Naive thymus-derived CD8-positive, alpha-beta T cell (primary cell): ENCODE measurements at places on chromosomes 3 and 15.

DNA sequence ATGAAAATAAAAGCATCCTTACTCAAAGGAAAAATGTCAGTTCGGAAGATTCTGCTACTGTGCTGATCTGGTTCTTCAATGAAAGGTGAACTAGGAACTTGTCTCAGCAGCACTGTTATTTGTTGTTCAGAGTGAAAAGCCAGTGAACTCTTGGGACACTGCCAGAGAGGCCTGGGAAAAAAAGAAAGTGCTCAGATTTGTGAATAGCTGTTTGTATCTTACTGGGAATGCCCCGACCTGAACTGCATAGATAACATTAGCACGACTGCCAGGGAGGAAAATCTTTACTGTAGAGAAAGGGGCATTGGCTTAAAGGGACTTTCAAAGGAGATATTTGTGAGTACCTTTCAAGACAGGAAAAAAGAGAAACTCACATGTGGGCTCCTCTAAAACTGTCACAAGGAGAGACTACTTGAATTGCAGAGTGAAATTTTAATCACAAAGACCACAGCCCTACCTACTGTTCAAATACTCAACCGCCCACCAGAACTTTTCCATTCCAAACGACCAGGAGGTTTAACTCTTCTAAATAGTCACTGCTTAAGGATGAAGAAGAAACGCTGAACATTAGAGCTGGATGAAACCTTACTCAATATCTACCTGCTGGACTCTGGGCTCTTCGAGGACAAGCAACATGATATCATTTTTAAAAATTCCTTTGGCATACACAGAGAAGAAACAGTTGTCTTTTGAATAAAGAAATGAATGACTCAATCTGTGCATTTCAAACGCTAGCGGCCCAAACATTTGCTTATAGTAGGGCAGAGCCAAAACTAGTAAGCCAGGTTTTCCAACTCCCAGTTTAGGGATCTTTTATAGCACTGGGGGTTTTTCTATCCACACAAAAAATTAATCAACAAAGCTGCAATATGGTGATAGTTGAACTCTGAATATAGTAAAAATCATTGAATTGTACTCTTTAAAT lies 13.4 kb downstream of the TAMM41 start:
- no peaks in the 10 kb centered on the region for H3K27me3 ChIP-seq
- no peak overlapping the region for H3K4me3 ChIP-seq
- peaks cover 4% of the 10 kb centered on the region for H3K4me1 ChIP-seq
- H3K27ac ChIP-seq: no peak overlapping the region

- H3K4me3 ChIP-seq: no peak overlapping the region
- H3K4me1 ChIP-seq: no peaks in the 10 kb centered on the region
- no peak for DNase-seq
Measured at GRCh38 chr3:48571938-48572337, 8.4 kb upstream of the UCN2 start.

- DNase-seq: no peak
- peaks cover 11% of the 10 kb centered on the region for H3K27me3 ChIP-seq
- H3K4me1 ChIP-seq: no peaks in the 10 kb centered on the region
- H3K4me3 ChIP-seq: no peak overlapping the region
- no peak overlapping the region for H3K27ac ChIP-seq
Measured at GRCh38 chr15:80604583-80605575, 90.2 kb upstream of the ABHD17C start.

GRCh38 chr3:186653984-186654383 lies 11.8 kb upstream of the HRG start:
- no peaks in the 10 kb centered on the region for H3K36me3 ChIP-seq
- no peak overlapping the region for H3K27ac ChIP-seq
- no peaks in the 10 kb centered on the region for H3K4me1 ChIP-seq
- no peak overlapping the region for H3K4me3 ChIP-seq

- peaks cover 14% of the 10 kb centered on the region for H3K4me1 ChIP-seq
- H3K27ac ChIP-seq: no peak overlapping the region
- peaks cover 27% of the 10 kb centered on the region for H3K27me3 ChIP-seq
- DNase-seq: no peak
- H3K4me3 ChIP-seq: no peak overlapping the region
Measured at GRCh38 chr15:72968531-72968922, 83.7 kb upstream of the NEO1 start.

DNA sequence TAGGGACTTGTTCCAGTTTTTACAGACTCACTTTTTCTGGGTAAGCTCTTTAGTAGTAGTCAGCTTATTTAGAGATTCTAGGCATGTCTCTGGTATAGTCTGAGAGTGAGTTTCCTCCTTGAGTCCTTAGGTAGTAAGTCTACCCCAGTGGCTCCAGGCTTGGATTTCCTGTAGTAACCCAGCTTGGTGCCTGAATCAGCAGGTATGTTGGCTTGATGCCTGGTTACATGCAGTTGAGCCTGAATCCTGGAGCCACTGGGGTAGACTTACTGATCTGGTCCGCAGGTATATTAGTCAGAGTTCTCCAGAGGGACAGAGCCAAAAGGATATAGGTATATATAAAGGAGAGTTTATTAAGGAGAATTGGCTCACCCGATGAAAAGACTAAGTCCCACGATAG lies 85.8 kb upstream of the RBMS3 start:
- no peaks in the 10 kb centered on the region for H3K4me1 ChIP-seq
- H3K4me3 ChIP-seq: no peak overlapping the region
- DNase-seq: no peak
- no peaks in the 10 kb centered on the region for H3K27me3 ChIP-seq
- H3K27ac ChIP-seq: no peak overlapping the region

- H3K4me1 ChIP-seq: no peaks in the 10 kb centered on the region
- no peak overlapping the region for H3K27ac ChIP-seq
- no peaks in the 10 kb centered on the region for H3K36me3 ChIP-seq
- DNase-seq: no peak
Measured at GRCh38 chr3:174358252-174358651, 500.9 kb upstream of the NAALADL2 start.

- H3K36me3 ChIP-seq: no peaks in the 10 kb centered on the region
- H3K4me1 ChIP-seq: peaks cover 59% of the 10 kb centered on the region
- H3K27ac ChIP-seq: no peak overlapping the region
- DNase-seq: no peak
- no peaks in the 10 kb centered on the region for H3K27me3 ChIP-seq
Measured at GRCh38 chr15:57053470-57053869, 135.0 kb downstream of the TCF12 start.

- DNase-seq: no peak
- no peak overlapping the region for H3K4me3 ChIP-seq
- no peaks in the 10 kb centered on the region for H3K27me3 ChIP-seq
- peaks cover 4% of the 10 kb centered on the region for H3K36me3 ChIP-seq
- H3K4me1 ChIP-seq: peaks cover 75% of the 10 kb centered on the region
Measured at GRCh38 chr15:85492406-85492805, 112.0 kb downstream of the AKAP13 start.

GRCh38 chr3:28835751-28836150 lies 445.1 kb upstream of the RBMS3 start:
- H3K27me3 ChIP-seq: peaks cover 2% of the 10 kb centered on the region
- no peak overlapping the region for H3K27ac ChIP-seq
- no peaks in the 10 kb centered on the region for H3K4me1 ChIP-seq

DNA sequence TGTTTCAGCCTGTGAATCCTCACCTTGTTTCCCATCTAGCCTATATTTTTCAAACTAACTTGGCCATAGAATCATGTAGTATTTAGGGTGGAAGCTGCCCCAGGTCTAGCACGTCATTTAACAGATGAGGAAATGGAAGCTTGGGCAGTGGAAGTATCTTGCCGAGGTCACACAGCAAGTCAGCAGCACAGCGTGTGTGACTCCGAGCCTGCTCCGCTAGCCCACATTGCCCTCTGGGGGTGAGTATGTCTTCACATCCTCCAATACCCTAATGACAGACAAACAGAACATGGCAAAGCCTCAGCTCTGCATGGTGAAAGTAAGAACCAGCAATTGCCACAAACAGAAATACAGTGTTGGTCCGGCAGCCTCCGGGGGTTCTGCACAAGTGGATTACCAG lies 2.2 kb upstream of the CCR5 start:
- no peaks in the 10 kb centered on the region for H3K36me3 ChIP-seq
- peak overlapping the region; percentile 19 for H3K4me3 ChIP-seq
- peaks cover 1% of the 10 kb centered on the region for H3K27me3 ChIP-seq
- H3K27ac ChIP-seq: peak overlapping the region; percentile 25
- H3K4me1 ChIP-seq: peaks cover 24% of the 10 kb centered on the region
- DNase-seq: peak; percentile 23

DNA sequence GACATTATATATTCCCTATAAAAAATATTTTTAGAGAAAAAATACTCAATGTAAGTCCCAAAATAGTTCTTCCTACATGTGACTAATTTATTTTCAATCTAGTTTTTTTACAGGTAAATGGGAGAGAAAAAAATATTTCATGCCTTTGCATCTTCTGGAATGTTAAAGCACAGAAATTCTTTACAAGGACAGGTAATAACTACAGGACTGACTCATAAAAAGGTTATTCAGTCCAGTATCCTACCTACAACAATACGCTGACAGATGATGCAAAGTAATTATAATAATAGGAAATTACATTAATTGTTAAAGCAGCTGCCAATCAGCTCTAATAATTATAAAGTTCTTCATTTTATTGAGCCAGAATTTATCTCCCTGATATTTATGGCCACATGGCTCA lies 147.5 kb downstream of the MYO9A start:
- no peaks in the 10 kb centered on the region for H3K27me3 ChIP-seq
- no peak overlapping the region for H3K27ac ChIP-seq
- H3K4me3 ChIP-seq: no peak overlapping the region
- peaks cover 18% of the 10 kb centered on the region for H3K36me3 ChIP-seq
- H3K4me1 ChIP-seq: no peaks in the 10 kb centered on the region
- no peak for DNase-seq

DNA sequence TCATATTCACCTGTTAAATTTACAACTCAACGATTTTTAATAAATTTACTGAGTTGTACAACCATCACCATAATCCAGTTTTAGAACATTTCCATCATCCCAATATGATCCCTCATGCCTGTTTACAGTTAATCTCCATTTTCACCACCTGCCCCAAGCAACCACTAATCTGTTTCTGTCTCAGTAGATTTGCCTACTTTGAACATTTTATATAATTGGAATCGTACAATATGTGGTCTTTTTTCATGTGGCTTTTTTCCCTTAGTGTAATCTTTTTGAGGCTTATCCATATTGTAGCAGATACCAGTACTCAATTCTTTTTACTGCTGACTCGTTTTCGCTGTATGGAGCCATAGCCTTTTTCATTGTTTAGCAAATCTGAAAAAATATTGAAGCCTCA lies 123.3 kb upstream of the STT3B start:
- no peak overlapping the region for H3K27ac ChIP-seq
- H3K4me3 ChIP-seq: no peak overlapping the region
- H3K4me1 ChIP-seq: peaks cover 12% of the 10 kb centered on the region
- H3K36me3 ChIP-seq: no peaks in the 10 kb centered on the region
- no peak for DNase-seq

- H3K27me3 ChIP-seq: no peaks in the 10 kb centered on the region
- H3K4me1 ChIP-seq: no peaks in the 10 kb centered on the region
- no peak overlapping the region for H3K4me3 ChIP-seq
- no peak for DNase-seq
Measured at GRCh38 chr3:159548675-159549335, 439.8 kb upstream of the IL12A start.

DNA sequence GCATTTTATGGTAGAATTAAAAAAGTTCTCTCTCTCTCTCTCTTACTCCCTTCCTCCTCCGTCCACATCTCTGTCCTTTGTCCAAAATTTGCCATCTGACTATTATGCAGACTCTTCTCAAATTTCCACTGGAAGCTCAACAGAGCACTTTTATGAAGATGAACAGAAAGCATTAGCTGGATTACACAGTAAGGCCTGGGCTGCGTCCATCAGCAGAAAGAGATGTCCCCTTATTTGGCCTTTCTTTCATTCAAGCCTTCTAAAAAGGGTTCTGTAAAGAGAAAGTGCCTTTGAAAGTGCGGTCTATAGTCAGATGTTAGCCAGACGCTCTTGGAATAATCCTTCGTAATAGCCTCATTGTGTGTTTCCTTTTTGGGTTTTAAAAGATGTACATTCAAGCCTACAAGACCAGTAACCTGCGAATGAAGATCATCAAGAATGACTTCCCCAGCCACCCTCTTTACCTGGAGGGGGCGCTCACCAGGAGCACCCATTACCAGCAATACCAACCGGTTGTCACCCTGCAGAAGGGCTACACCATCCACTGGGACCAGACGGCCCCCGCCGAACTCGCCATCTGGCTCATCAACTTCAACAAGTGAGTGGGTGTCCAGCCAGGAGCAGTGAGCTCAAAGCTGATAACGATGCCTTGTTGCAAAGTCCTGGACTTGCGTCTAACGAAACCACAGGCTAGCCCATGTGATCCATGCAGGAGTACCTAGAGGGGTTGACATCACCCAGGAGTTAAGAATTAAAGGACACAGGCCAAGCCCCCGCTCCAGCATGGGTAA lies 53.1 kb downstream of the MESD start:
- H3K4me1 ChIP-seq: peaks cover 2% of the 10 kb centered on the region
- H3K27ac ChIP-seq: no peak overlapping the region

DNA sequence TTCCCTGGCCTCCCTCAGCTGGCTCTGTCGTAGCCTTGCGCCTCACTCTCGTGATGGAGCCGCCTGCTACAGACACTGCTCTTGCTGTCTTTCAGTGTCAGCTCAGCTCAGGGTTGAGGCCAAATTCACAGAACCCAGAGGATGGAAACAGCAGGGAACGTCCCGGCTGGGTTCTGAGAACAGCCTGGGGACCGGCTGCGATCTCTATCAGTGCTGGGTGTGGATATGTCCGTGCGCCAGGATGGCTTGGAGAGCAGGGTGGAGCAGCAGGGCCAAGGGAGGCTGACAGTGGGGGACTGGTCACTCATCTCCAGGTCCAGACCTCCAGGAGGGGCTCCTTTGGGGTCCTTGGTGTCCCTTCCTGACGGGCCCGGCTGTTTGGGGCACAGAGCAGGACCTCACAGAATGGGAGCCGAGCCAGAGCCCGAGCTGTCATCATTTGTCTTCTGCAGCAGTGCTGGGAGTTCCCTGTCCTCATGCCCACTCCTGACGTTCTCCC lies 18.4 kb downstream of the KLF15 start:
- no peak overlapping the region for H3K27ac ChIP-seq
- H3K27me3 ChIP-seq: peaks cover 6% of the 10 kb centered on the region
- no peaks in the 10 kb centered on the region for H3K36me3 ChIP-seq
- no peak overlapping the region for H3K4me3 ChIP-seq
- peaks cover 3% of the 10 kb centered on the region for H3K4me1 ChIP-seq
